ENCODE measurements at places on chromosomes 7 and 10. TPM values are rescaled to one million over a fixed set of nuclear protein-coding genes. Genes with fewer than 3 reads are reported as not detected.

DNA sequence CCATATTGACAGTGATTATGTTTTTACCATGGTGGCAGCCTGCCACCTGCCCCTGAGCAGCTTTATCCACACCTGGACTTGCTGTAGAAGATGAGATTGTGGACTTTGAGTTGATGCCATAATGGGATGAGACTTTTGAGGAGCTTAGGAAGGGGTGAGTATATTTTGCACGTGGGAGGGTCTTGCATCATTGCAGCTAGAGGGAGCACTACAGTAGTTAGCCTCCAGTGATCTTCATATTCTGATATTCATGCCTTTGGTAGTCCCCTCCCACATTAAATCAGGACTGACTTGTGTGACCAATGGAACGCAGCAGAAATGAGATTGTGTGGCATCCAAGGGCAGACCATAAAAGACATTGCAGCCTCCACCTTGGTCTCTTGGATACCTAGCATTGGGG, 18.2 kb upstream of the COL13A1 start:
- H3K36me3 ChIP-seq: no peaks in the 10 kb centered on the region
- H3K4me1 ChIP-seq: peaks cover 6% of the 10 kb centered on the region
- no peak overlapping the region for H3K4me3 ChIP-seq
- DNase-seq: no peak

DNA sequence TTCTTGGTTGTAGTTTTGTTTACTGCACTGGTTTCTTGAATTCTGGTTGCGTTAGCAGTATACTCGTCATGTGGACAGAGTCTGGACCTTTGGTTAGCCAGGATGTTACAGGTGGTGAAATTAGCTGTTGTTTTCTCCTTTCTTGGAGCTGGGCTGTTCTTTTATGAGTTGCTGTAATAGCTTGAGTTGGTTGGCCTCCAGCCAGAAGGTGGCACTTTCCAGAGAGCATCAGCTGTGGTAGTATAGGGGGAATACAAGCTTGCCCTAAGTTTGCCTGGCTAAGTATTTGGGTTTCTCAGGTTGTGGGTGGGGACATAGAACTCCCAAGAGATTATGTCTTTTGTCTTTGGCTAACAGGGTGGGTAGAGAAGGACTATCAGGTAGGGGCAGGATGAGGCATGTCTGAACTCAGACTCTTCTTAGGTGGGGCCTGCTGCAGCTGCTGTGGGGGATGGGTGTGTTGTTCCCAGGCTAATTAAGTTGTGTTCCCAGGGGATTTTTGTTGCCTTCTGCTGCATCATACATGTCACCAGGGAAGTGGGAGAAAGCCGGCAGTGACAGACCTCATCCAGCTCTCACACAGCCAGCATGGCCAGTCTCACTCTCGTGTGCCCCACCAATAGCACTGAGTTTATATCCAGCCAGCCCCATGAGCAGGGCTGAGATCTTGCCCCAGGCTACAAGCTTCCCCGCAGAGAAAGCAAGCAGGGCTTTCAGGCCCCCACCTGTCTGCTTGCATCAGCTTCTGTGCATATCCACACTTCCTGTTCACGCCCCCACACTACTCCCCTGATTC, 246.7 kb upstream of the TPK1 start:
- H3K27me3 ChIP-seq: no peaks in the 10 kb centered on the region
- no peaks in the 10 kb centered on the region for H3K4me1 ChIP-seq
- no peak overlapping the region for H3K4me3 ChIP-seq

DNA sequence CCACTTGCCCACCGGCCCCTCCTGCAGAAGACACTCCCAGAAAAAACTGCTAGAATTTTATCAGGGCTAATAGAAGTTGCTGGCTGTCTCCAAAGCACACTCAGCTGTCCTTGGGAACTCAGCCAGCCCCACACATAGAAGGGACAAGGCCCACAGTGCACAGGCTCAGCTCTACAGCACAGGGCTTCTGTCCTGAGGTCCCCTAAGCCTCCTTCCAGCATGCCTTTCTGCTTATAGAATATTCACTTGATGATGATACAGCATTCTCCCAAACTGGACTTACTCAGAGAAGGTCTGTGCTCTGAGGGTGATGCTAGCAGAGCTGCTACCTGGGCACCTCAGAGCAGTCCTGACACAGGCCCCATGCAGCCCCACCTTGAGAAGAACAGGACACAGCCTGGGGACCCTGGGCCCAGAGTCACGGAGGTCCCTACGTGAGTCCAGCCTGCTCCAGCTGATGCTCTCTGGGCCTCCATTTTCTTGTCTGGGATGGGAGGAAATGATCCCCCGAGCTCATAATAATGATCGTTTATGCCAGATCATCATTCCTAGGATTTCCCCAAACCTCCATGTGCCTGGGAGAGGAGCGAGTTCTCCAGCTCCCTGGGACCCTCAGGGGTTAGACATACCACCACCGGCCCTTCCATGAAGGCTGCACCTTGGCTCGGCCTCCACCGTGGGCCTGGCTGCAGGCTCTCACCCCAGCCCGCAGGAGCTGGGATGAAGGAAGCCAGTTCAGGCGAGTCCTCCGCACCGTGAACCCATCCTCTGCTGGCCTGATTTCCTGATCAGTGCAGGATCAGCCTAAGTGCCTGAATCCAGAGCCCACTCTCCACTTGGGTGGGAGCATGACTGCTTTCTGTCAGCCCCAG, 145.6 kb downstream of the ZNF248 start:
- H3K27ac ChIP-seq: no peak overlapping the region
- no peaks in the 10 kb centered on the region for H3K36me3 ChIP-seq
- H3K27me3 ChIP-seq: no peaks in the 10 kb centered on the region

- no peak for DNase-seq
- H3K4me1 ChIP-seq: no peaks in the 10 kb centered on the region
- H3K36me3 ChIP-seq: no peaks in the 10 kb centered on the region
- H3K27ac ChIP-seq: no peak overlapping the region
- H3K27me3 ChIP-seq: no peaks in the 10 kb centered on the region
Measured at GRCh38 chr7:70951271-70951962, 180.5 kb upstream of the GALNT17 start.

The TRIL gene
- total RNA-seq: 2.9 TPM

The SPDYE2B gene
- not detected for total RNA-seq

The MTURN gene
- total RNA-seq: 79.6 TPM

The SLC26A5 gene
- 1.1 TPM for total RNA-seq
